ENCODE measurements at places on chromosomes 7 and 10.

DNA sequence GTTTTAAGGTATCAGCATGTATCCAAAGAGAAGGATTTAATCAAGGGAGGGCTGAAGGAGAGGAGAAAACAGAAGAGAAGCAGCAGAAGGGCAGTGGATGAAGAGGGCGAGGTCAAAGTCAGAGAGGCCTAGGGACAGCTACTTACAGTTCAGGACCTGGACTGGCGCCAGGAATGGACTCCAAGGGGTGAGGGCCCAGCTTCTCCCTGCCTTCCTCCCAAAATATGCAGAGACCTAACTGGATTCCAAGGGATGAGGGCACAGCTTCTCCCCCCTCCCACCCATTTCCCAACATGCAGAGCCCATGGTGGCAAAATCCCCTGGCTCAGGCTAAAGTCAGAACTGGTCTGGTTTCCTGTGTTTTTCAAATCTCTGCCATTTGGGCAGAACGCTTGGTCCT, 3.4 kb upstream of the TCF7L2 start:
- no peak for DNase-seq

- no peak for DNase-seq
Measured at GRCh38 chr10:64103750-64104470, 582.7 kb downstream of the REEP3 start.

- no peak for DNase-seq
Measured at GRCh38 chr7:117137868-117138267, 184.6 kb downstream of the ST7 start.

- DNase-seq = no peak
Measured at GRCh38 chr7:150927157-150927955, 50.8 kb downstream of the KCNH2 start.

GRCh38 chr7:47192978-47193377, 388.9 kb downstream of the TNS3 start:
- no peak for DNase-seq

GRCh38 chr10:31977440-31978155, 49.0 kb upstream of the ARHGAP12 start:
- no peak for DNase-seq

- no peak for DNase-seq
Measured at GRCh38 chr7:46681865-46682503, 760.9 kb upstream of the IGFBP3 start.

DNA sequence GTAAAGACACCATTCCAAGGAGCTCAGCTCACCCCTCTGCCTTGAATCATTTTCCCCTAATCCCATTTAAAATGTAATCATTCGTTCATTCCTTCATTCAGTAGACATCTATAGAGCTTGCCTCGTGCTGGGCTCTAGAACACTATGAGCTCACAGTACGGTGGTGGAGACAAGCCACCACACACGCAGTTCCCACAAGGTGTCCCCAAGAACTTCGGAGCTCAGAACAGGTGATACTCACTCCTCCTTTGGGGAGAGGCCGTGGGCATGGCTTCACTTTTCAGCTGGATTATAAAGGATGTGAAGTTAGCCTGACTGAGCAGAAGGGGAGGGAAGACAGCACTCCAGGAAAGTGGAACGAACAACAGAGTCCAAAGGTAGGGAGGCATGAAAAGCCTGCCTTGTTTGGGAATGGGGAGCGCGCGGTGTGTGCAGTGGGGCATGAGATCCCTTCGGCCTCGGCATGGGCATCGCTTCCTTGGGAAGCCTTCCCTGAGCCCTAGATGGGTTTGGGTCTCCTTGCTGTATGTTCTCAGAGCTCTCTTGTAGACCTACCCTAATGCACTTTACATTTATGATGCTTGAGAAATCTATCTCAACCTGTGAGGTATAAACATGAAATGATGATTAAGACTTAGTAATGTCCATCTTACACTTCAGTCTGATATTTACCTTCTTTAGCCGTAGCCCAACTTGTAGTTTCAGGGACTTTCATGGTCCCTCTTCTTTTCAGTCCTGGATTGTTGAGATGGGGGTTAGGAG, 809 bp upstream of the OGA start:
- DNase-seq = no peak

DNA sequence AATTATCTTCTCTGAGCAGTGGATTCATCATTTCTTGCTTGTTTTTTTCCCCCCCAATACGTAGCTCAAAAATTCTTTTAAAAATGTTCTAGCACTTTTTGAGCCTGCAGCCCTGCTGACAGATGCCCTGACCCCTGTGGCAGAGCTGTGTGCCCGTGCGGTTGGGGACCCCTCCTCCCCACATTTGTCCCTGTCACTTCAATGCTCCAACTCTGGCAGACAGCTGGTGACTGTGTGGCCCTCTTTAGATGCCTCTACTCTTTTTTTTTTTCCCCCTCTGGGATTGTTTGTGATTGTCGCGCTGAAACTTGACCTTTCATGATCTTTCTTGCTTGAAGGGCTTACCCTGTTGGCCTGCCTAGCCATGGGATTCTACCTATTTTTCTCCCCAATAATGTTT, 214.1 kb downstream of the TMEM178B start:
- no peak for DNase-seq

DNA sequence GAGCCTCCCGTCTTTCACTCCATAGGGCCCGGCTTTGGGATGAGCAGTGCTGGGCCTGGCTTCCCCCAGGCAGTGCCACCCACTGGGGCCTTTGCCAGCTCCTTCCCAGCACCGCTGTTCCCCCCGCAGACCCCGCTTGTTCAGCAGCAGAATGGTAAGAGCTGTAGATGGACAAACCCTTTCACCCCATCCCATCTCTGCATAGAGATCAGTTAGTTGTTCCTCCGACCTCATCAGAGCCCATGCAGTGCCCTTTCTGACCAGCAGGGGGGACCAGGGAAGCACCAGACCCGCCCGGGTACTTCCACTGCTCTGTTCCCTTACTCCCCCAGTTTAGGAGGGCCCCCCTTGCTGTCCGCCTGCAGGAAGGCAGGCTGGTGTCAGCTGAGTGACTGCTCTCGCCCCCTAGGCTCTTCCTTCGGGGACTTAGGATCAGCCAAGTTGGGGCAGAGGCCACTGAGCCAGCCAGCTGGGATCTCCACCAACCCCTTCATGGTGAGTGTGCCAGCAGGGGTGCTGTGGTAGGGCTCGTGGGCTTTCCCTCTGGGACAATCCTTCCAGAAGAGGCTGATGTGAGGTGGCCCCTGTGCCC, 9.8 kb downstream of the SAP25 start:
- peak; percentile 80 for DNase-seq

- DNase-seq = no peak
Measured at GRCh38 chr7:30163231-30163894, 28.6 kb downstream of the MTURN start.

DNA sequence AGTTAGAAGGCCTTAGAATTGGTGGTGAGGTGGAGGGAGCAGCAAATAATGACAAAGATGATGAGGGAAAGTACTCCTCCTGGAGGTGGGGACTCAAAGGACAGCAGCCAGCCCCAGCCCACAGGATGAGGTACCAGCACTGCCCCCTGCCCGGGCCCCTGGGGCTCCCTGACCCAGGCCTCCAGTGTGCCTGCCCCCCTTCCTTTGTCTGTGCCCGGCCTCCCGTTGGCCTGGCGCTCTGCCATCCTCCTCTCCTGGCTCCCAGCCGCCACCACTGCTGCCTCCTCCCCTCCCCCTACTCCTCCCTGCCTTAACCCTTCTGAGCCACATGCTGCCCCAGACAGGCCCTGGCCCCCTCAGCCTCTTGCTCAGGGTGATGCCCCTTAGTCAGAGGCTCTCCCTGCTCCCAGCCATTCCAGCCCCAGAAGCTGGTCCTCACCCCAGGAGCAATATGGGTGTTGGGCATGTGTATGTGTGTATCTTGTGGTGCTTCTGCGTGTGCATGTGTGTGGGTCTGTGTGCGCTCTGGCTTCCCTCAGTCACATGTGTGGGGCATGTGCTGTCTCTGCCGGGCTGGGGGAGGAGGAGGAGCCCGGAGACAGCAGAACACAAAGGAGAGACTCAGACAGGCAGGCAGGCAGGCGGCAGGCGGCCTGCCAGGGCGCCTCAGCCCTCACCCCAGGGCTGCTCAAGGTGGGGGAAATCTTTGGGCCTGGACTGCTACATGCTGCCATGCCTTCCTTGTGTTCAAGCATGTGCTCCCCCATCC, 2.6 kb downstream of the LDB1 start:
- peak; percentile 90 for DNase-seq

GRCh38 chr7:49151146-49151545, 226.8 kb downstream of the CDC14C start:
- DNase-seq = no peak

- no peak for DNase-seq
Measured at GRCh38 chr10:9685596-9685995, 1332.1 kb upstream of the CELF2 start.

GRCh38 chr7:27151931-27152815, at the start of gene HOXA3:
Gene HOXA3 (minus strand): TSS chr7:27152583. CDS start chr7:27110640, 41,943 bp downstream.
- DNase-seq = peak; percentile 85

- no peak for DNase-seq
Measured at GRCh38 chr10:129908406-129908805, 55.7 kb downstream of the EBF3 start.

GRCh38 chr10:52410916-52411315, 96.8 kb downstream of the DKK1 start:
- no peak for DNase-seq

DNA sequence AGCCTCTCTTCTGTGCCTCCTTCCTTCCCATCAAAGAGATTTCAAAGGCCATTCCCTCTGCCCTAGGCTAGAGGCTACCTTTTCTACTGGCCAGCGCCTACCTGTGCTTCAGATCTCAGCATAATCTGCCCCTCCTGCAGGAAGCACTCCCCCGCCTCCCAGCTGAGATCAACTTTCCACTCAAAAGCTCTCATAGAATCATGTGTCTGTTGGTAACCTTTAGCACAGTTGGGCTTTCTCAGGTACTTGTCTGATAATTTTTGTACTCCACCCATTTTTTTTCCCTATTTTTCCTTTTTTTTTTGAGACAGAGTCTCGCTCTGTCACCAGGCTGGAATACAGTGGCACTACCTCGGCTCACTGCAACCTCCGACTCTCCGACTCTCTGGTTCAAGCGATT, 231.0 kb upstream of the PRSS58 start:
- DNase-seq = no peak

- DNase-seq = peak; percentile 62
Measured at GRCh38 chr10:118754229-118754555, 578 bp downstream of the CACUL1 start.

DNA sequence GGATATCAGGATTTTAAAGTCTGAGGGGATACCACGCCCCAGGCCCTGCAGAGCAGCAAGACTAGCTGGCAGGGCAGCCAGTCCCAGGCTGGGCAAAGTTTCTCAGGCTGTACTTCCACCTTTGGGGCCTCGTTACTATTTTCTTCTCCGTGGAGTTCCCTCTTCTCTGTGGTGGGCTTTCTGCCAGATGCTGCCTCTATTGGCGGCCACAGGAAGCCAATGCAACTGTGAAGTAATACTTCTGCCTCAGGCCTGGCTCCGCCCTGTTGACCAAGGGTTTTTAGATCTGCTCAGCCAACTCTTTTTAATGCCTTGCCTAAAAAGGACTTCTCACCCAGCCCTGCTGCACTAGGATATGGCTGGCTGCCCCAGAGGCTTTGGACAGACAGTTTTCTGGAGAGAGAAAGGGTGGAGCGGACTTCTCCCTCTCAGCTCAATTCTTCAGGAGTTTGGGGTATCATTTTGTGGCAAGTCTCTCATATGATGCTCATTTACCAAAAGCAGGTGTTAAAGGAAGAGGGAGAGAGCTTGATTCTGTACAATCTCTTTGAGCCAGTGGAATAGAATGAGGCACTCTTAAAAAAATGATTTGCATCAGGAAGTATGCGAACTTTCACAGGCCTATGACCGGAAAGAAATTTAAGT, 67.4 kb downstream of the HHEX start:
- DNase-seq = peak; percentile 73

GRCh38 chr7:74502216-74502891, 48.6 kb downstream of the GTF2IRD1 start:
- DNase-seq = no peak

DNA sequence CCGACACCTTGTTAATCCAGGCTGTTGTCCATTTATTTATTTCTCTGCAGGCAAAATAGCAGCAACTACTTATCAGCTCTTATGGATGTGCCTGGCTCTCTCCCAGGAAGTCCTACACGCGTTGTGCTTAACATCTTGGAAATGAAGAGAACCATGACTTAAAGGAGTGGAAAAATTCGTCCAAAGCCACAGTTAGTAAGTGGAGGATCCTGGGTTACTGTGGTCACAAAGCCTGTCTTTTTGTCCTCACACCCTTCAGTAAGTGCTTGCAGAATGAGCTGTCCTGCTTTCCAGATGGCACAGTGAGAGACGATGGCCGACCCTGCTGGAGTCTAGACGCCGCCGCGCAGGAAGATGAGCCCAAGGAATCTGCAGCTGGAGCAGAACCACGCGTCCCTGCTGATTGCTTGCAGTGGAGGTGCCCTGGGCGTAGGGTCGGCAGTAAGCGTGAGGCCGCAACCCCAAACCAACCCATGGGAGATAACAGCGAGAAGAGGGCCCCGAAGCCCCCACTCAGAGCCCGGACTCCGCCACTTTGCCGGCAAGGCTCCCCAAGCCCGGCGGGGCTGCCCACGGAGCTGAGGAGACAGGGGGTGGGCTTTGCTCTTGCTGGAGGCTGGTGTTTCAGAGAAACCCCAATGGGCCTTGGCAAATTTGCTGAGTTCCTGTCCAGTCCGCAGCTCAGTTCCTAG, 178.6 kb downstream of the CXCL12 start:
- no peak for DNase-seq

GRCh38 chr10:131832056-131832685, 68.6 kb upstream of the PPP2R2D start:
- no peak for DNase-seq

GRCh38 chr7:111140091-111140865, 49.4 kb downstream of the LRRN3 start:
- DNase-seq = no peak

GRCh38 chr10:92239600-92240288, 51.1 kb downstream of the CPEB3 start:
- peak; percentile 58 for DNase-seq

DNA sequence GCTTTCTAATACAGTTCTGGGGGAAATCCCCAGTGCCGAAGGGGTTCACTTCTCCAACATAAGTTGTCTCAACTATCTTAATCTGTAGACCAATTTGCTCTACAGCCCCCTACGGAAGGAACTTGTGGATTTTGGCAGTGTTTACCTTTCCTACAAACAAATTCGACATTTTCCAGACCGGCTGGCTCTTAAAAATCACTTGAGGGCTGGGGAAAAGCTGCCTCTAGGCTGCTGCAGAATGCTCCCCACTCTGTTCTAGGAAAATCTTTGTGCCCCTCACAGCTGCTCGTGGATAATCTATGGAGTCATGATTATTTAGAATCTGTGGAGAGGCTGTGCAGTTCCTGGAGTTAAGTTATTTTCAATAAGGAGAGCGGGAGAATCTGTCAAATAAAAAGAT, 474.6 kb upstream of the FZD8 start:
- peak; percentile 54 for DNase-seq

DNA sequence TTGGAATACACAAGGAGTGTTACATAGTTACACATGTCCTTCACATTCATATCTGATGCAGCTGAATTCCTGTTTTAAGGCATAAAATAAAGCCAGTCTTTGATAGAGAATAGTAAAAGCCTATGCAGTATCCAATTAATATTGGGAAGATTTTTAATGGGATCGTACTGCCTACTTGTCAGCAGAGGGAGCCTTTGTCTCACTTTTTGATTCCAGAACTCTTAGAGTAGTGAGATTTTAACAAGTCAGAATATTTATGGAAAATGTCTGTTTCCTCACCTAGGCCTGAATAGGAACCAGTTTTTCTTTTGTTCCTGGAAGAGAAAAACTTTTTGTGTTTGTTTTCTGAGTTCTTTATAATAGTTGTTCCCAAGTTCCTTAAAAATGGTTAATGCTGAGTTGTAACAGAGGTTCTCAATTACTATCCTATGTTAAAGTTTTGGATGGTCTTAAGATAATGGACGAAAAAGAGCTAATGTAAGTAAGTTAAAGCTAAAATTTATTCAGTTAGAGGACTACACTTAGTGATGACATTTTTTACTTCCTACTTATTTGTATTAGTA, 114.0 kb downstream of the BBS9 start:
- DNase-seq = no peak

All from left hindlimb (tissue), 1 donor.